ENCODE measurements at places on chromosomes 13 and 19.

- no peak for DNase-seq
These were observed 607.6 kb downstream of the PCDH17 start for GRCh38 chr13:58238972-58239773.

GRCh38 chr19:48635966-48636858 is 967 bp downstream of the DBP start:
- DNase-seq: no peak

DNA sequence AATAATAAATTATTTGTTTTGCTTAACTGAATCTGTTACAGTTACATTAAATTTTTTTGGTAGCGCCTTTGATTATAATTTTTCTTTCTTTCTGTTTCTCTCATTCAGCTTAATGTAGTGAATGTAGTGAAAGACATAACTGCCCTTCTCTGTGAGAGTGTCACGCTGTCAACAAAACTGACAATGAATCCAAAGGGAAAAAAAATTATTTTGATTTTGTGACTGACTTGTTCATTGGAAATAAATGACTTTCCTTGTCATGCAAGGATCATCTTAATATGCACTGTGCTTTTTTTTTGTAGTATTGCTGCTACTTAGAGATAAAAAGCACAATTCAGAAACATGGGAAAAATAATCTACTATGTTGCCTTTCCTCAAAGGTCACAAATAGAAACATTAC is 1196.4 kb downstream of the PCDH17 start:
- DNase-seq: no peak

- peak; percentile 33 for DNase-seq
These were observed 21.9 kb downstream of the MIR17HG start for GRCh38 chr13:91369441-91369831.

- DNase-seq: no peak
These were observed 121.0 kb downstream of the CRYL1 start for GRCh38 chr13:20404488-20405222.

DNA sequence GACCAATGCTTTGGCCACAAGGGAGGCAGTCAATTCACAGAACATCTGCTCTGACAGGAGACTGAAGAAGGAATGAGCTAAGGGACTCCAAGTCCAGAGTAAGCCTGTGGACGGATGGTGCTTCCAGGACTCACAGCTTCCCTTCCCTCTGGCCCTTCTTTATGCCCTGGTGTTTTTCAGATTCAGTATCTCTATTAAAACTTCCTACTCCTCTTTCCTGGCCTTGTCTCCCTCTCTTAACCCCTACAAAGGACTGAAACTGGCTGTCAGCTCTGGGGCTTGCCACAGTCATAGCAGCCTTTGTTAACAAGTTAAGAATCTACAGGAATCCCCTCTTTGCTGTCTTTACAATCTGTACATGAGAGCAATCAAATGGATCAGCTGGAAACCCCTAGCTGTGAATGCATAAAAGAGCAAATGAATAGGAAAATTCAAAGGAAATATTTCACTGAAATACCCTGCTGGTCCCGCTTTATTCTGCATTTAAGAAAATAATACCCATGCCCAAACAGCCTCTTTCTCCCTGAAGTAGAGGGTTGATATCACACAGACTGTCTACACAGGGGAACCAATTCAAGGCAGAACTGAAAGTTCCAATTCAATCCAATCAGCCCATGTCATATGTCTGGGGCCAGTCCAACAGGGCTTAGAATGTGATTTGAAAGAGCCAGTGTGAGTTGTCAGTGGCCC is 192.3 kb downstream of the MZT1 start:
- DNase-seq: no peak

DNA sequence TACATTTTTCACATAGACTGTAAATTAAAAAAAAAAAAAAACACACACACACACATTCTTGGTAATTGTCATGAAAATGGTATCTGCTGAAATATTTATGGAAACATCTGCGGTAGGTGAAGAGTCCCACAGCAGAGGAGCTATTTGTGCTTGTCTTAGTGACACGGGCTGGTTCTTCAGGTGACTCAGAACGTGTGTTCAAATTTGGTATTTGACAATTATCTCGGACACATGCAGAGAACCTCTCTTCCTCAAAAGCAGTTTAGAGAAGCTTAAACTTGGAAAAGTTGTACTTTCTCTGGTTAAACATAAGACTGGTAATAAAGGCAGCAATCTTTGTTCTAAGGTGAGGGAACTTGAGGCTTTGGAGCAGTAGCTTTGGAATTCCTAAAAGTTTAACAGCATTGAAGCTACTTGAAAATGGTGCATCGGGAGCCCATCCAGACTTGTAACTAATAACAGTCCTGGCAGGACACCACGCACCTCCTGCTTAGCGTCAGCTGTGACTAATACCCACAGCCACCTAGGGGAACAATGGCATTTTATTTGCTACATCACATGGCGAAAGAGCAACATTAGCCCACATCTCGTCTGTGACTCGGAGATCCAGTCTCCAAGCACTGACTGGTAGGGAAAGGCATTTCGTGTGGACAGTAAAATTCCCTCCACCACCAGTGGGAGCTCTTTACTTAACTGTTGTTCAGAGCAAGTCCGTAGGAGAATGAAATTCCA is 1505.1 kb upstream of the SLC10A2 start:
- DNase-seq: peak; percentile 46

GRCh38 chr19:49114630-49115363 is 627 bp downstream of the LIN7B start:
- peak; percentile 45 for DNase-seq

GRCh38 chr19:51903192-51903591 is 1.6 kb downstream of the ZNF649 start:
- DNase-seq: no peak

DNA sequence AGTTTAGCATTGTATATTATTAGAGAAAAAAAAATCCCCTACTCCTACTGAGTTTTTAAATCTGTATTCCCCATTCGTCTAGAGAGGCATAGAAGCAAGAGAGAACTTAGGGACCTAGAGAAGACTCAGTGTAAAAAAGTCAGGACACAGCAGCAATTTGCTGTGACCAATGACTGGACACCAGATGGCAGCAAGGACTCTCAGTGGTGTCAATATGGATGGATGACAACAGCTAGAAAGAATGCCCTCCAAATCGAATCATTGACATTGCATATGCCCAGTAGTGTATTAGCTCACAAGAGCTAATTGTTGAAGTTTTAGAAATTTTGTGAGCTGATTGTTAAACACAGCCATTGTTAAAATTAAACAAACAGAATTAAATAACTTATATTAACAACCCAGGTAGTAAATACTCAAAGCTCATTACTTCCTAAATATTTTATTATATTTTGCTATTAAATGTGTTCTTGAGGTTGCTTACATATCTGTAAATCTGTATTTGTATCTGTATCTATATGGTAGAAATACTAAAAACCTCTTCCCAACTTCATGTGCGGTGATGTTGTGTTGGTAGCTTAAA is 43.9 kb downstream of the SIAH3 start:
- peak; percentile 67 for DNase-seq

GRCh38 chr19:54469496-54469934 is 3.6 kb downstream of the CDC42EP5 start:
- DNase-seq: no peak

DNA sequence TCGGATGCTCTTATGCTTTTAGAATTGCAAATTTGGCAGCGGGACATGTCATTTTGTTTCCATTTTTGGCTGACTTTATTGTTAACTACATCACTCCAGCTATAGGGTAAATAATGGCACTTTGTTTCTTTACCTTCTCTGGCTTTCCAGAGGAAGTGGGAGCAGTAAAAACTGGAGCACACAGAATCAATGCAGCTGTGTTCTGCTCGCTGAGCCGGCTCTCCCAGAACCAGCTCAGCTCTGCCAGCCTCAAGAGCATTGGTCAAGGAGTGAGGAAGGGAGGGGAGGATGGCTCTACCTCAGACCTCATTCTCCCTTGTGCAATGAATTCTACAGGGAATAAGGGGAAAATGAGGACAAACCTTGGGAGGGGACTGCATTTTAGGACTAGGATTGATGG is 50.5 kb upstream of the SPATA13 start:
- no peak for DNase-seq
